Caudate nucleus (tissue), 63 donors: ENCODE measurements at places on chromosomes 7 and 10.

GRCh38 chr10:88082391-88082790 is 219.0 kb downstream of the PTEN start:
- DNase-seq, result no peak

GRCh38 chr7:121714559-121715303 is 158.2 kb upstream of the PTPRZ1 start:
- no peak for DNase-seq

GRCh38 chr10:126458466-126458865 is 70.2 kb upstream of the ADAM12 start:
- DNase-seq, result no peak

- no peak for DNase-seq
Measured at GRCh38 chr10:64039198-64039597, 518.0 kb downstream of the REEP3 start.

DNA sequence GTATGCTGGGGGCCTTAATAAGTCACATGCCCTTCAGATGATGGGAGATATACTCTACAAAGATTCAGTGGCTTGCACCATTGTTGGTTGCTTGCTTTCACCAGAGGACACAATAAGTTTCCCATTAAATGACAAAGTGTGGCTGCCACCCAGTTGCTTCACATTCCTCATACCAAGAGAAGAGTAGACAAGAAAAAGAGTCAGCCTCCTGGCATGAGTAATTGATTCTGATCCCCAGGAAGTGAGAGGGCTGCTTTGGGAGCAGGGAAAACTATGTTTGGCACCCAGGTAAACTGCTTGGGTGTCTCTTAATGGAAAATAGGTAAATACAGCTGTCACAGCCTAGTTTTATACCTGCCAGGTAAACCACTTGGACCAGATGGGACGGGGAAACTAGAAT is 66.7 kb upstream of the IL6 start:
- DNase-seq, result no peak

DNA sequence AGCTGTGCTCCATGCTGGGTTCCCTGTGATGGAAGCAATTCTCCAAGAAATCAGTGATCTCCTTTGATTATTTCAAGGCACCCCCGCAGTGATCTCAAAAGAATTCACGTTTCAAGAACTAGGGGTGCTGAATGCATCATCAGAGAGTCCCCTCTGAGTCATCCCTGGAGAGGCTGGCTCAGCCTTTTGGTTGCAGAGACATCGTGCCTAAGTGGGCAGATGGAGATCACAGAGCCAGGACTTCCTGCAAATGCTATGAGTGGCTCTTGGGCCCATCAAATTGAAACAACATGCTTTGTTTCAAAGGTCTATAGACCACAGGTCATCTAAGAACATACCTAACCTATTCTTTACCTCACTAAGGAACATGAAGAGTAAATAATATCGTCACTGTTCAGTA is 41.5 kb upstream of the PLEKHA1 start:
- DNase-seq, result no peak

DNA sequence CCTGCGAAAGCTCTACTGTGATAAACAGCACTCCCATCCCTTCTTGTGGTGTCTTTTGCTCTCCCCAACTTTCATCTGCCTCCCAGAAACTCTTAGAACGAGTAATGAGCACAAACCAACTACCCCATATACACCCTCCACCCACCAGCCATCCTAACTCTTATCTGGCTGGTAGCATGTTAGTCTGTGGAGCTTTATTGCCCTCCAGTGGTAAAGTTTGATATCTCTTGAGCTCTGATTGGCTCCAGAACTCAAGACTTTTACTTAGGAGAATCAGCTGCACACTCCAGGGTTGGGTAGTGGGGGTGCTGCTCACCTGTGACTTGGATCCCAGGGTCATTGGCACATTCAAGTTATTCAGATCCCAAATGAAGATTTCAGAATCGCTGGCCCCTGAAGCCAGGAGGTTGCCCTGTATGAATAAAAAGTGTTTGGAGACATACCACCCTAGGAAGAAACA is 10.9 kb downstream of the SEC31B start:
- no peak for DNase-seq

GRCh38 chr10:110244550-110244949 is 37.1 kb downstream of the MXI1 start:
- DNase-seq, result no peak

DNA sequence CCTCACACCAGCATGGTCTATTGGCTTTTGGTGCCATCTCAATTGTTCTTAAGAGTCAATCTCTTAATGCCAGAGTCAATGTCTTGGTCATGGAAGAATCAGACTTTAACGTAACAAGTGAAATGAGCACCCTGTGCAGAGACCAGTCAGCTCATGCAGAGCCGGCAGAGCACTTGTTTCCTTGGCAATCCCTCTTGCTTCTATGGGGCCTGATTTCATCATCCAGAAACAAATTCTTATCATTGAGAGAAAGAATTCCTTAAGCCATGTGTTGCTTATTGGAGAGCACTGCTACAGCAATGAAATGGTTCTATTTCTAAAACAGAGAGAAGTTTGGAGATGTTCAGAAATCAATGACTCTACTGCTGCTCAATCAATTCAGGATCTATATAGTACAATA is 212.8 kb downstream of the IPMK start:
- no peak for DNase-seq

GRCh38 chr7:69108097-69108496 is 490.2 kb upstream of the AUTS2 start:
- no peak for DNase-seq
